Activated T-helper 1 cell treated with anti-CD3 and anti-CD28 coated beads, Interleukin-2, amount 50 U/mL, for 16 hours (primary cell): ENCODE measurements at places on chromosomes 13 and 19.

- DNase-seq = no peak
Observed at GRCh38 chr13:75481176-75482069, 546 bp downstream of the TBC1D4 start.

DNA sequence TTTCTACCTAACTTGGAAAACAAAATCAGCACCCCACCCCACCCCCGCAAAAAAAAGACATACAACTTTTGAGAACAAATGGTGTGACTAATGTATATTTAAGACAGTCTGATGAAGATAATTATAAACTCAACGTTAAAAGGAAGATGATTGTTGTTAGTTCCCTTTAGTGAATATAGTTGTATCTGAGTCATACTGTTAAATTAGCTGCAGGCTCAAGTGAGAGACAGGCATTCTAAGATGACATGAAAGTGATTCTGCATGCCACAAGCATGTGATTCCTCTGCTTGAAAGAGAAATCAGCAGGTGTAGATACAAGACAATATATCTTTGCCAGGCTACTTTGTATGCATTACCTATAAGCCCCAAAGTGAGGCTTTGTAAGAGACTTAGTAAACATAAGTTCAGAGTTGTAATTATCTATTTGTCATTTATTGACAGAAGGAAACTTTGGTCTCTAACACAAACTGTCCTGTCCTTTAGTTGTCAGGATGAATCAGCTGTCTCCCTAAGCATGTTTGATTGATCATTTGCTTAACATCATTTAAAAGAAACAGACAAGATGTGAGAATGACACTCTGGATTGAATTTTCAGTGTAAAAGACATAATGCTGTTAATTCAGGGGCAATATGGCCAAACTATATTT is 319.4 kb upstream of the HTR2A start:
- DNase-seq = no peak

GRCh38 chr19:33463199-33463598 is 58.4 kb downstream of the PEPD start:
- DNase-seq = no peak

- DNase-seq = no peak
Observed at GRCh38 chr13:97561182-97561581, 127.2 kb downstream of the RAP2A start.

DNA sequence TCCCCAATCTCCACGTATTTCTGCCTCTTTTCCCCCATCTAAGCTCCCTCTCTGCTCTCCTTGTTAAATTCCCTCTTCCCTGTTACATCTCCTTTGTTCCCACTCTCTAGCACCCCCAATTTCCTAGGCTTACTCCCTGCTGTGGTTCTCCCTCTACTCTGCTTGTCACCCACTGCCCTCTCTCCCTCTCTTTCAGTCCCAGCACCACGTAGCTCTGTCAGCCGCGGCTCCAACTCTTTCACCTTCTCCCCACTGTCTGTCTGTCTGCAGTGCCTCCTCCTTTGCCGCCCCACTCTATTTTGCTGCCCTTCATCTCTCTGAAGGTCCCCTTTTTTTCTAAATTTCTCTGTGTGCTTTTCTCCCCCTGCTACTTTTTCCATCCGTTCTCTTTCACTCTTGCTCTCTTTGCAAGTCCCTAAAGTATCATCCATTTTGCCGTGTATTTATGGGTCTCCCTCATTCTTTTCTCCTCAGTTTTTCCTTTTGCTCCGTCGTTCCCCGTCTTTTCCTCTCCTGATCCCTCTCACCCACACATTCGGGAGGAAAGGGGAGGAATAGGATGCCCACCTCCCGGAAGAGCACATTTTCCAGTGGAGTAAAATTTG is 937 bp downstream of the ZNF841 start:
- no peak for DNase-seq

DNA sequence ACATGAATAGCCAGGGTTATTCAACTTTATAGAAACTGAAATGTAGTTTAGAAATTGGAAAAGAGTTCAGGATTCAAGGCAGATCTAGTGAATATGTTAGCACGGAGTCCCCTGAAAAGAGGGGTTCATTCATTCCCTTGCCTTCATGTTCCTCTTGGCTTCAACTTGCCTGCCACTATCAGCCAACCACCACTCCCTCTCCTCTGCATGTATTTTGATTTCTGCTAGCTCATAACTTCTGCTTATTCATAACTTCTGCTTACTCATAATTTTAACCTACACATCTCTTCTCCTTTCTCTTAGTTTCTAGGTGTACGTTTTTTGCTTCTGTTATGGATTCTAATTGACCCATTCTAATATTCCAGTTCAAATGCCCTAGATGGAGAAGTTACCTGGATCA is 5.5 kb upstream of the SERTM1 start:
- no peak for DNase-seq

DNA sequence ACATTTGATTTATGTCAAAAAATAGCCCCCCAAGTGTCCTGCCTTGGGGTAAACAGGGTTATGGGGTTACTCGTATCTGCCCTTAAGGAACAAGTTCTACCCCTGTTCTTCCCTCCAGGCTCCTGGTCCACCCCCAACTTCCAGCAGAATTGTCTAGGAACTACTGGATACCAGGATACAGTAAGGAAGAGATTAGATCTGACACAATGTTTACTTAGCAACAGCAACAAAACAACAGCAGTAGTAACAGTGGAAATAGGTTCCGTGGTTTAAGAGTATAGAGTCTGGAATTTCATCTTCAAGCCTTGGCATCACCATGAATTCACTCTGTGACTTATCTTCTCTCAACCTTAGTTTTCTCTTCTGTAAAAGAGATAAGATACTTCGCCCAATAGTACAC is 1.7 kb upstream of the FAM98C start:
- DNase-seq = no peak

DNA sequence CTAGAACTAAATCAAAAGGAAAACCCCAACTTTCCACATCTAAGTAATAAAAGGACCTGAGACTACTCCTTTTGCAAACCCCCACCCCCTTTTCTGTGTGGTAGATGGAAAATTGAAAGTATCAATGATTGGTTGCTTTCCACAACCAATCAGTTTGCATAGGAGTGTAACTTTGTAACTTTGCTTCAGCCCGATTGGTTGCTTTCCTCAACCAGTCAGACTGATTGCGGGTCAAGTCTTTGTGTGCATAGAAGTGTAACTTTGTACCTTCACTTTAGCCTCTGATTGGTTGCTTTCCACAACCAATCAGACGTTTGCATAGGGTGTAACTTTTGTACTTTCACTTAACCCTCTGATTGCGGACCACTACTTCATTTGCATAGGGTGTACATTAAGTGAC is 8.0 kb upstream of the B3GLCT start:
- DNase-seq = no peak

GRCh38 chr19:36685835-36686234 is 1.6 kb upstream of the ZNF567 start:
- no peak for DNase-seq

DNA sequence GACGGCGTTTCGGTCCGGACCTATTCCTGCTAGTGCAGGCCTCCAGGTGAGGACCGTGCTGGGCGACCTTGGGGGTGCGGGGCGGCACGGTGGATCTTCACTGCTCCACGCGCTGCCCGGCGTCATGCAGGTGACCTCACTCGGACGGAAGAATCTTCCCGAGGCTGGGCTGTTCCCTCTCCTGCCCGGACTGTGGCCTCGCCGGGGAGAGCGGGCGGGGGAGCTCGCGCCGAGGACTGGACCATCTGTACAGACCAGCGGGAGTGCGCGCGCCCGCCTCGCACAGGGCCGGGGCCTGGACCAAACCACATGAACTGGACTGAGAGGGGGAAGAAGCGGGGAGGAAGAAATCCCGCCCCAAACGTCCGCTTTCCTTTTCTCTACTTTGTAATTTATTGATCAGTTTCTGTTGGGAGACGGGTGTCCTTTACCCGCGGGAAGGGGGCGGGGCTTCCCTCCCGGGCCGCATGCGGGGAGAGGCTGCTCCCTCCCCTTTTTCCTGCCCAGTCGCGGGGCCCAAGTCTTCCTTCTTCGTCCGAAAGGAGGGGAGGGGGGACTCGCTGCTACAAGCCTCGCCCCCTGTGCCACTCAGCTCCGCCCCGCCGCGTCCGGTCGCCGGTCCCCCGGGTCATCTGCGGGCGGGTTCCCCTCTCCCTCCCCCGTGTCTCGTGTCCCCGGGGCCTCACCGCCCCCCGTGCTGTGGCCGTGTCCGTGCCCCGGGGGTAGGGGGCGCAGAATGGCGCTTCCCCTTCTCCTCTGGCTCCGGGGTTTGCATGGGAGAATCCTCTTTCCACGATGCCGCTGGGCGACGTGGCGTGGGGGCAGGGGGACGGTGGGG is 4.9 kb downstream of the HRC start:
- DNase-seq = no peak

GRCh38 chr19:55246462-55247451 is 12.1 kb downstream of the PPP6R1 start:
- DNase-seq = no peak

- DNase-seq = no peak
Observed at GRCh38 chr13:23086968-23087623, 93.7 kb upstream of the SGCG start.

- DNase-seq = no peak
Observed at GRCh38 chr19:34539396-34539795, 57.8 kb downstream of the WTIP start.
